ENCODE measurements at places on chromosomes 6 and 20. TPM values are rescaled to one million over a fixed set of nuclear protein-coding genes. Genes with fewer than 3 reads are reported as not detected.

BPI gene
- total RNA-seq = 1.4 TPM

ADGRF5 gene
- 15.9 TPM for total RNA-seq

MAP7 gene
- 0.49 TPM for total RNA-seq

PHACTR1 gene
- total RNA-seq = 0.49 TPM

BPIFB1 gene
- not detected for total RNA-seq

MOG gene
- not detected for total RNA-seq

PNLDC1 gene
- not detected for total RNA-seq

DPPA5 gene
- not detected for total RNA-seq

PRKN gene
- total RNA-seq = 2.0 TPM

LBP gene
- total RNA-seq = not detected

SLC35F1 gene
- not detected for total RNA-seq

RNF217 gene
- total RNA-seq = 25.3 TPM

PRSS35 gene
- total RNA-seq = 3.5 TPM

ARHGAP40 gene
- not detected for total RNA-seq

DOK5 gene
- total RNA-seq = 85.6 TPM

TP53INP2 gene
- total RNA-seq = 2.1 TPM

MTCH1 gene
- 160 TPM for total RNA-seq

HLA-DOB gene
- not detected for total RNA-seq

PROKR2 gene
- total RNA-seq = not detected

TPX2 gene
- 6.2 TPM for total RNA-seq

DEFB124 gene
- total RNA-seq = not detected

CST3 gene
- total RNA-seq = 355 TPM

SUPT3H gene
- total RNA-seq = 10.6 TPM

B4GALT5 gene
- 33.0 TPM for total RNA-seq

IL17F gene
- not detected for total RNA-seq

ABHD16B gene
- not detected for total RNA-seq

RAMACL gene
- 2.4 TPM for total RNA-seq

BANF2 gene
- total RNA-seq = not detected

RMND1 gene
- total RNA-seq = 36.4 TPM

LIN28B gene
- not detected for total RNA-seq

KCNQ5 gene
- total RNA-seq = 2.6 TPM

WFDC10B gene
- total RNA-seq = not detected

TMEM200A gene
- 61.5 TPM for total RNA-seq

PARD6B gene
- total RNA-seq = 1.4 TPM

CD24 gene
- 4.5 TPM for total RNA-seq

COL21A1 gene
- 29.5 TPM for total RNA-seq

Data from fibroblast of the aortic adventitia (primary cell).